Activated CD4-positive, alpha-beta T cell treated with anti-CD3 and anti-CD28 coated beads, Interleukin-2, amount 10 ng/mL, durations not matched to agents 24 days and 14 days (primary cell): ENCODE measurements at places on chromosomes 4 and X. TPM values are rescaled to one million over a fixed set of nuclear protein-coding genes. Genes with fewer than 3 reads are reported as not detected.

DNA sequence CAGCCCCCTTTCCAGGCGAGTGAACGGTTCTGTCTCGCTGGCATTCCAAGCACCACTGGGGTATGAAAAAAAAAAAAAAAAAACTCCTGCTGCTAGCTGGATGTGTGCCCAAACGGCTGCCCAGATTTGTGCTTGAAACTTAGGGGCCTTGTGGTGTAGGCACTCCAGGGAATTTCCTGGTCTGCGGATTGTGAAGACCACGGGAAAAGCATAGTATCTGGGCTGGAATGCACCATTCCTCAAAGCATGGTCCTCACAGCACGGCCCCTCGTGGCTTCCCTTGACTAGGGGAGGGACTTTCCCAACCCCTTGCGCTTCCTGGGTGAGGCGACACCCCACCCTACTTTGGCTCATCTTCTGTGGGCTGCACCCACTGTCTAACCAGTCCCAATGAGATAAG, 516.8 kb upstream of the FAM241A start:
- no peaks in the 10 kb centered on the region for H3K27me3 ChIP-seq
- H3K4me3 ChIP-seq, result no peak overlapping the region
- no peaks in the 10 kb centered on the region for H3K4me1 ChIP-seq

GRCh38 chr4:11565213-11565612, 136.5 kb upstream of the HS3ST1 start:
- no peak for DNase-seq
- no peaks in the 10 kb centered on the region for H3K27me3 ChIP-seq
- H3K4me1 ChIP-seq, result no peaks in the 10 kb centered on the region
- no peak overlapping the region for H3K4me3 ChIP-seq
- no peaks in the 10 kb centered on the region for H3K36me3 ChIP-seq
- H3K27ac ChIP-seq, result no peak overlapping the region

DNA sequence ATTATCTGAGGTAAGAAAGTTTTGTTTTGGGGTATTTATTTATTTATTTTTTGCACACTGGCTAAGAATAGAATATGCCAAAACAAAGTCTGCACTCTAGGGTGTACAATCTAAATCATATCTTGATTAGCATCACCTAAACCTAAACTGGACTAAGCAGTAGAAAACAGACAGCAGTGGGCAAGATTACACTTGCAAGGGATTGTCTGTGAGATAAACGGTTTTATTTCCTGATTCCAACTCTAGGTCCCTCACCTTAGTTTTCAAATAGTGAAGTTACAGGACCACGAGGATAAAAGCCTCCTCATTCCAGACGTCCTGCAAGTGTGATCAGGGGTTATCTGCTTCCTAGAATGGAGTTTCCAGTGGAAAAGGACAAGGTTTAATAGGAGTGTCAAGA, 86.1 kb downstream of the SH3RF1 start:
- H3K36me3 ChIP-seq, result no peaks in the 10 kb centered on the region
- no peak for DNase-seq
- no peaks in the 10 kb centered on the region for H3K4me1 ChIP-seq

- no peak overlapping the region for H3K4me3 ChIP-seq
- H3K4me1 ChIP-seq, result no peaks in the 10 kb centered on the region
- H3K27ac ChIP-seq, result no peak overlapping the region
- no peaks in the 10 kb centered on the region for H3K27me3 ChIP-seq
Measured at GRCh38 chr4:27635936-27636913, 775.6 kb downstream of the STIM2 start.

DNA sequence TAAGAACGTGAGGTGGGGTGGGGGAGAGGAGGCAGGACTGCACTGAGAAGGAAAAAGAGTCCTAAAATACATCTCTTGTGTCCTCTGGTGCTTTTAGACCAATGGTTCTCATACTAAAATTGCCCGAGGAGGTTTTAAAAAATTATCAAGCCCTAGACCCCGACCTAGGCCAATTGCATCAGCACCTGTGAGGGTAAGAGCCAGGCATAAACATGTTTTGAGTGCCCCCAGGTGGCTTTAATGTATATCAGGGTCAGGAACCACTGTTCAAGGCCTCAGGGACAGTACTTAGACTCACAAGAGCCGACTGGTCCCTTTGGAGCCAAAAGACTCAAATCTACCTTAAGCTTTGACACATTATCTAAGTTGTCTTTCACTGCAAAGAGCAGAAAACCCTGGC, 37.5 kb upstream of the TMEM150C start:
- no peak for DNase-seq
- no peak overlapping the region for H3K4me3 ChIP-seq

DNA sequence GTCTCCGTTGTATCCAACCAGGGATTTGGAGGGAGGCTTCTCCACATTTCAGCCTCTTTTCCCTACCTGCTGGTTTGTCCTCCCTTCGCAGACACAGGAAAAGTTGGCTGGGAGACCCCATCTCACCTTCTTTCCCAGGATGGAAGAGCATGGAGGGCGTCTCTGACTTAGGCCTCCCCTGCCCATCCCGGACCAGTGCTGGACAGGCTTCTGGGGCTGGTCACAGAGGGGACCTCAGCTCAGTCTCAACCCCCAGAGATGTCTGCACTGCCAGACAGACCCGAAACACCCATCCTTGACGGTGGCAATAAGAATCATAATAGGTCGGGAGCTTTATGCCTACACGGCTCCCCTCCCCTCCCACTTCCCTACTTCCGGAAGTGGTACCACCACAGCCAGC, 1.6 kb downstream of the WFS1 start:
- H3K27ac ChIP-seq, result no peak overlapping the region
- DNase-seq, result no peak
- H3K4me3 ChIP-seq, result peak overlapping the region; percentile 80
- H3K4me1 ChIP-seq, result peaks cover 14% of the 10 kb centered on the region
- H3K36me3 ChIP-seq, result no peaks in the 10 kb centered on the region

GRCh38 chr4:106149026-106149425, 167.0 kb downstream of the TBCK start:
- no peak overlapping the region for H3K4me3 ChIP-seq
- no peak overlapping the region for H3K27ac ChIP-seq
- H3K27me3 ChIP-seq, result no peaks in the 10 kb centered on the region
- no peak for DNase-seq
- no peaks in the 10 kb centered on the region for H3K4me1 ChIP-seq
- peaks cover 6% of the 10 kb centered on the region for H3K36me3 ChIP-seq

The EREG gene
- total RNA-seq, result not detected in 2 replicates

The ATP1B4 gene
- not detected in 2 replicates for total RNA-seq

DNA sequence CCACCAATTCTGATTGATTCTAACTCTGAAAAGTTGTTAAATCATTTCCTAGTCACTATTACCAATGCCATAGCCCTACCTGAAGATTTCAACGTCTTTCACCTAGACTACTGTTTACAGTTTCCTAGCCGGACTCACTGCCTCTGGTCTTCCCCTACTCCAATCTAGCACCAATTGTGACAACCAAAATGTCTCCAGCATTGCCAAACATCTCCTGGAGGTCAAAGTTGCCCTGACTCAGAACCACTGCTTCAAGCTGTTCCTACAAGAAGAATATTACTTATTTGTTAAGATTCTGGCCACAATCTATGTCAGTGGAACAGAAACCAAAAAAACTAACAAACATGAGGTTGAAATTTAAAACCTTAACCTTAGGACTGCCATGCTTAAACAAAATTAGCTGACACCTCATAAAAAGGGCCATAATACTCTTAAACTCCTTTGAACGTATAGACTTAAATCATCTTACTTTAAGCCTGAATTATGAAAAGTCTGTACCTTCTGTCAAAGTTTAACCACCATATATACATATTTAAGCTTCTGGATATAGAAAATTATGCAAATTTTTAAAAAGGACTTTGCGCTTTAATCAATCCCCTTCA, 2.1 kb downstream of the PDS5A start:
- peak overlapping the region; percentile 85 for H3K27ac ChIP-seq
- DNase-seq, result no peak
- peaks cover 35% of the 10 kb centered on the region for H3K36me3 ChIP-seq
- H3K27me3 ChIP-seq, result no peaks in the 10 kb centered on the region
- H3K4me3 ChIP-seq, result peak overlapping the region; percentile 95

GRCh38 chr4:138217567-138217966, 24.6 kb downstream of the SLC7A11 start:
- H3K4me1 ChIP-seq, result no peaks in the 10 kb centered on the region
- no peaks in the 10 kb centered on the region for H3K27me3 ChIP-seq
- H3K4me3 ChIP-seq, result no peak overlapping the region
- no peak for DNase-seq
- no peak overlapping the region for H3K27ac ChIP-seq

The UVSSA gene
- total RNA-seq, result 28.3 and 28.4 TPM in 2 replicates

DNA sequence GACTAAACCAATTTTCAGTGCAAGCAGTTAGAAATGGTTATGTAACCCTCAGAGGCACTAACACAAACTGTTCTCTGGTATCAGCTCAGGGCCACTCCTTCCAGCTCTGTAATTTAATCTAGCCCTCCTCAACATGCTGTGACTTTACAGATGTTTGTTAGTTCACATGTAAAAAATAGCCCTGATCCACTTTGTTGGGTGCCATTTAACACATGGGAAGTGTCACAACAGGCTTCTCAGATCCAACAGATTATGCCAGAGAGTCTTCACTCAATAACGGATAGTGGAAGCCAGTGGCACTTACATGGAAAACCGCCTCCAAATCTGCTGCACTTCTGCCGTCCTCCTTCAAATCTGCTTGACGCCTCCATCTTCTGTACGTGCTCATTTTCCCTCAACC, 51.6 kb downstream of the ATP8A1 start:
- no peaks in the 10 kb centered on the region for H3K27me3 ChIP-seq
- H3K4me3 ChIP-seq, result no peak overlapping the region
- no peak overlapping the region for H3K27ac ChIP-seq
- DNase-seq, result no peak
- peaks cover 25% of the 10 kb centered on the region for H3K36me3 ChIP-seq

DNA sequence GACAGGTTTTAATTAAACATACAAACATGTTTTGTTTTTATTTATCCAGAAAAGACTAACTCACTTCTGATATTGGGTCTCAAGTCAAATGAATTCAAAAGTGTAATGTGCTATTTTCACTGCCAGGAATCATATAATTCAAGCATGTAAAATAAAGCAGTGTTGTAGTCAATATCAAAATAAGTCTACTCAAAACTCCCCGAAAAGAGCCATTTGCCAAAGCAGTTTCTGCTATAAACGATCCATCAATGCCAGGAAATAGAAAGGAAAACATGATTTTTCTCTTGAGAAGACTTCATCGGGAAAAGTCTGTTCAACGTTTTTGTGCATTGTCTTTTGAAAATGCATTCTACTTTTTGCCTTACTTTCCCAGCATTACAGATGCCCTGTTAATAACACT, 633.3 kb downstream of the FAT4 start:
- H3K4me1 ChIP-seq, result no peaks in the 10 kb centered on the region
- no peaks in the 10 kb centered on the region for H3K36me3 ChIP-seq
- H3K27ac ChIP-seq, result no peak overlapping the region
- DNase-seq, result no peak
- H3K4me3 ChIP-seq, result no peak overlapping the region

- peak; percentile 79 for DNase-seq
- H3K4me3 ChIP-seq, result peak overlapping the region; percentile 97
- H3K27me3 ChIP-seq, result peaks cover 1% of the 10 kb centered on the region
- H3K27ac ChIP-seq, result peak overlapping the region; percentile 100
Measured at GRCh38 chr4:77821775-77822174, 2.6 kb upstream of the CNOT6L start.
